ENCODE measurements at places on chromosomes 7 and 10.
A peak's percentile ranks its signal among the peaks of the same experiment; 100 is the strongest.

DNA sequence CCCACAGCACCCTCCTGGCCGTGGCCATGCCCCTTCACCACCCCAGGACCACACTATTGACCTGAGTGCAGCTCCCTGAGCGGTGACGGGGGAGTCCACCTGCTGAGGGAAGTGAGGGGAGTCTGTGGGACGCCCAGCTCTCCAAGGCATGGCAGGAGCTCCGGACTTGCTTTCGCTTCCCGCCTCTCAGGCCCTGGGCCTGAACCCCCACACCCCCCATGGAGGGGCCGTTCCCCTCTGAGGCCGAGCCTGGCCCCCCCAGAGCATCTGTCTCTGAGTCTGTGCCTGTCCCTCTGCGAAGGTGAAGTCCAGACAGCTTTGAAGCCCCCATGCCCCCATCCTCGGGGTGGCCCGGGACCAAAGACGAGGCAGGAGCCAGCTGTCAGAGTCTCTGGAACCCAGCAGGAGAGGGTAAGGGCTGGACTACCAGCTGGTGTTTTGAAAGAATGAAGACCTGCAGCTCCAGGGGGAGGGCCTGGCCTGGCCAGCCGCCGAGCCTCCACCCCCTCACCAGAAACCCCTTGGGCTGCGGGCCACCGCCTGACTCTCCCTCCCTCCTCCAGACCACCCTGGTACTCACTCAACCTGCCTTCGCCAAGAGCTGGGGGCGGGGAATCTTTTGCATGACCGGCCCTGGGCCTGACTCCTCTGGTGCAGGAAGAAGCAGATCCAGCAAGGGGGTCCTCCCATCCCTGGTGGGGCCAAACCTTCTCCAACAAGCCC lies 114.0 kb downstream of the PDGFA start:
- DNase-seq: no peak

GRCh38 chr7:99141841-99142726 lies 1.8 kb downstream of the SMURF1 start:
- peak; percentile 32 for DNase-seq

DNA sequence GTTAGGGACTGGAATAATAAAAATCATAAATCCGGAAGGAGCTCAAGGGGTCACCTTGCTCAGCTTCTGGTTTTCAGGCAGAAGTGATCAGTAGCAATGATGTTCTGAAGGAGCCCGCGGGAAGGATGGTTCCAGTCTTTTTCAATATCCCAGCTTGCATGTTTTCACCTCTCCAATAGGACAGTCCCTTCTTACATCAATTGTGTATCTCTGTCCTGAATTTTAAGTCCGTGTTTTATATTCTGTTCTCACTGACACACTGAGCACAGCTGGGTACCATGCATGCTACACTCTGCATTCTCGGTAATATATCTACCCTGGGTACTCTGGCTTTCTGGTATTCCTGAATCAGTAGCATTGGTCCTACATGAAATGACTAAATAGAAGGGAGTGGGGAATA lies 55.2 kb upstream of the SLC35B4 start:
- DNase-seq: no peak

DNA sequence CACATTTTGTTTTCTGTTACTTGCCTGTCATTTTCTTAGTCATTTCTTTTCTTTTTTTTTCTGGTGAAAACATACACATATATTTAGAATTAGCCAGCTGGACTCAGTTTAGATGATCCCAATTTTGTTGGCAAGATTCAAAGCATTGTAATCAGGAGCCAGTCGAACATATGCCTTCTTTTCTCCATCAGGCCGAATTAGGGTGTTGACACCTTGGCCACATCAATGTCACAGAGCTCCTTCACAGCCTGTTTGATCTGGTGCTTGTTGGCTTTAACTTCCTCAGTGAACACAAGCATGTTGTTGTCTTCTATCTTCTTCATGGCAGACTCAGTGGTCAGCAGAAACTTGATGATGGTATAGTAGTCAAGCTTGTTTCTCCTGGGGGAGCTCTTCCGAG lies 32.6 kb downstream of the PHF14 start:
- no peak for DNase-seq
